ENCODE measurements at places on chromosomes 2 and 18.

DNA sequence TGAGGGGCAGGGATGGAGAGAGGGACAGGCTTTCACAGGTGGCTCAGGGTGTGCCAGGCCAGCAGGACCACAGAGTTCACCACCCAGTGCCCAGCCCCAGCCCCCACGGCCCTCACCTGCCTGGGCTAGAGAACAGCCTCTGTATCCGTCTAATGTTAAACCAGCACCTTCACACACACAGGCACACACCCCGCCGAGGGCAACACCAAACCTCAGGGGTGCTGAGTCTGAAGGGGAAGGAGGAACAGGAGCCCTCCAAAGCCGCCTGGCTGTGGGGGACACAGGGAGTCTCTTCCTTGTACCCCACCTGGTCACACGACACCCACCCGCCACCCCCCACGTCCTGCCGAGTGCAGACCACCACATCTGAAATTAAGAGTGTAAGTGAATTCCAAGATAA lies 205.8 kb upstream of the SALL3 start:
- DNase-seq: no peak

DNA sequence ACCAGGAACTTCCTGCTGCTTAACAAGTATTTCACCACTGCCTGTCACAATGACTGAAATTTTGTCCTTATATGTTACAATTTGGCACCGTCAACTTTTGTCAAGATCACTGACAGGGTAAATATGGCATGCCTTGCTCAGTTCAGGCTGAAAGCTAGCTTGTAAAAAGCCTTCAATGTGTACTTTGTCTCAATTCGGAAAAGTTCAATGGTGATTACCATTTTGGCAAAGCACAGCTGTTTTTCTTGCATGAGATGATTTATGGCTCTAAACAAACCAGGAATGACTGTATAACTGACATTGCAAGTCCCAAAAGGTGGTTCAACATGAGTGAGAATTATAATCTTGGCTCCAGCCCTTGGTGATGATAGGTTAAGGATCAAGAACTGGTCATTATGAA lies 1255.2 kb downstream of the CNTNAP5 start:
- DNase-seq: no peak

DNA sequence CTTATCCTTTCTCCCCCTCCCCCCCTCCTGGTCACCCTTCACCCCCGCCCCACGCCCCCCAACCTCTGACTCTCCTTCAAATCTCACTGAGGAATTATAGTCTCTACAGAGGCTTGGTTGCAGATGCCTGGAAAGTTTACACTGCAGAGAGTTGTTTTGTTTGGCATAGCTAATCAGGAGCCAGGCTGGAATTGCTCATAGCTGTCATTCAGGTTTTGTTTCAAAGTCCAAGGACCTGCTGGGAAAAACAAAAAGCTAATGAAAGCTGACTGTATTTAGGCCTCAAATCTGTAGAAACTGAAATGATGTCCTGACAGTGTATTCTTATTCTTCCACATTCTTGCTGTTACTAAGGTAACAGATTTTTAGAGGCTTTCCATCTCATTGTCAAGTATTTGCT lies 22.6 kb downstream of the GREB1L start:
- DNase-seq: no peak

DNA sequence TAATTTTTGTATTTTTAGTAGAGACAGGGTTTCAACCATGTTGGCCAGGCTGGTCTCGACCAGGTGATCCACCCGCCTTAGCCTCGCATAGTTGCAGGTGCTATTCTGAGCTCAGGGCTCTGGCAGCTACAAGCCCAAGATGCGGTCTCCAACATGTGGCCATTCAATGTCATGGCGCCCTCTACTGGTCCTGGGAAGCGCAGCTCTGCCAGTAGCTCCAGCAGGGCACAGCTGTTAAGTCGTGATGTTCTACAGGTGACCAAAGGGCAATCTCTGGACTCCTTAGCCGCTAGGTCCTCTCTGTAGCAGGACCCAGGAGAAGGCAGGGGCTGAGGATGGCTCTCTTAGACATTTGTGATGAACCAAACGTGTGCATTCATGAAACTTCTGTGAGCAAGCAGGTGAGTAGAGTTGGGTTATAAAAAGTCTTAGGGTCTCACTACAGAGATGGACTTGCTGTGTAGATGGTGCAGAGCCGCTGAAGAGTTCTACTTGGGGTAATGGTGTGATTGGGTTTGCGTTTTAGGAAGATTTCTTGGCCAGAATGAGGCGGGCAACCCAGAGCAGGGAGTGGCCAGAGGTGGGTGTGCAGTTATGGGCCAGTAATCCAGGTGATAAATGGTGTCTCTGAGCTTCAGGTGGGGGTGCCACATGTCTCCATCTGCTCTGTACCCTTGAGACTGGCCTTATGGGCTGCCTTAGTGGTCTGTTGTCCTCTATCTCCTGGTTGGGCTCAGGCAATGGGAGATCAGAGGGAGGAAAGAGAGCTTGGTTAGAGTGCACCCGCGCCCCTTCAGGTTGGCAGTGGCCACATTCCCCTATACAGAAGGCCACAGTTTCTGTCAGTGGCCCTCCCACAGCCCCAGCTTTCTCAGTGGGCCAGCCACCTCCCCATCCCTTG lies 31.0 kb downstream of the IL37 start:
- peak; percentile 5 for DNase-seq

DNA sequence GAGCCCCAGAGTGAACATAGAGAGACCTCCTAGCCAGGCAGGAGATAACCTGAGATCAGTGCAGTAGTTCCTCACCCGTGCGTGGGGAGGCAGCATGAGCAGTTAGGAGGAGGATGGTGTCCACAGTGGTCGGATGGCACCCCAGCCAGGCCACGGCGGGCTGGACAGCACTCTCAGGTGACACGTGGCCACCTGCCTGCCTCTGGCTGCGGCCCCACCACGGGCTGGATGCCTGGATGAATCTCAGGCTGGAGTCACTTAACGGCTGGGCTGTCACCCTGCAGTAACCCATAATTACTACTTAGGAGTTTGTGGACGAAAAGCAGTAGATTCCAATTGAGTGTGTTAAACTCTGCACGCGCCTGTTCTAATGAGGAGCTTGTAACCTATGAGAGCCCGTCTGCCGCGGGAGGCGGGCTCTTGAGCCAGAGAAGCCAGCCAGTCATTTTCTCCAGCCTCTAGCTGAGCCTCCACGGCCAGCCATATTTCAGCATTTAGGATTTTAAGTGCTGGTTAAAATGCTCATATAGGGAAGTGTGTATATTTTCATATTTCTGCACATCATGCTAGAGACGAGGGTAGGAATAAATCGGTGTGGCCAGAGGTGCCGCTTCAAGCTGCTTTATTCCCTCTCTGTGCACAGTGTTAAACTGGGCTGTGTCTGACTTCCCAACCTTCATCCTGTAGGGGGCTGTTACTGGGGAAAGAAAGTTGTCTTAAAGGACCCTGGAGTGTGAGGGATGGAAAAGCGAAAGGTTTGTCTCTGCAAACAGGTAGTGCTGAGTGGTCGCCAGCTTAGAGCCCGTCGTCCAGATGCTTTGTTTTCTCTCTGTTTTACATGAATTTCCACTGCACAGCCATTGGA lies 144.0 kb downstream of the GLI2 start:
- DNase-seq: no peak

GRCh38 chr18:29321561-29321960 lies 1144.6 kb upstream of the CDH2 start:
- no peak for DNase-seq

GRCh38 chr2:138293045-138293444 lies 208.5 kb upstream of the SPOPL start:
- DNase-seq: no peak

DNA sequence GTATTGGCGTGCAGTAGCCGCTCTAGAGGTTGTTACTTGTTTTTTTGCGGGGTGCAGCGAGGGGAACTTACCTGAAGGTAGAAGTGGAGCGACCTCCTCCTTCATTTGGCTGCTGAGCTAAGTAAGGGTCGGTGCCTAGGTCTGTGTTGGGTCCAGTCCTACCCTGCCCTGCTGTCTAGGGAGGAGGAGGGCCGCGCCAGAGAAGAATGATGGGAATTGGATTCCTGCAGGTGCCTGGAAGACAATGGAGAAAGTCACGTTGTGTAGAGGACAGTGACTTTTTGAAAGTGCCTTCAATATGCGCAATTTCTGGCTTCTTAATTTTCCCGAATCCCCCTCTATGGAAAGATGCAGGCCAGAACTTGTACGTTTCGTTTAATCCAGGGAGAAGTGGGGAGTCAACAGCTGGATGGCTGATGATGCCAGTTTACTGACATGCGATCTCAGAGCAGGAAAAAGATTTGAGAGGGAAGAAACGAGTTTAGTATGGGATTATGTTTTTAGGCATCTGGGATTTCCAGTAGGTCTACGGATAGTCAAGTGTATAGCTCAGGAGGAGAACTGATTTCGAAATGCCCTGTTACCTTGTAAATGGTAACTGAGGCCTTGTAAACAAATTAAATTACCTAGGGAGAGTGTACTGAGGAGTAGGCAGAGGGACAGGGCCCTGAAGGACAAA lies 653 bp downstream of the MRPS9 start:
- no peak for DNase-seq

DNA sequence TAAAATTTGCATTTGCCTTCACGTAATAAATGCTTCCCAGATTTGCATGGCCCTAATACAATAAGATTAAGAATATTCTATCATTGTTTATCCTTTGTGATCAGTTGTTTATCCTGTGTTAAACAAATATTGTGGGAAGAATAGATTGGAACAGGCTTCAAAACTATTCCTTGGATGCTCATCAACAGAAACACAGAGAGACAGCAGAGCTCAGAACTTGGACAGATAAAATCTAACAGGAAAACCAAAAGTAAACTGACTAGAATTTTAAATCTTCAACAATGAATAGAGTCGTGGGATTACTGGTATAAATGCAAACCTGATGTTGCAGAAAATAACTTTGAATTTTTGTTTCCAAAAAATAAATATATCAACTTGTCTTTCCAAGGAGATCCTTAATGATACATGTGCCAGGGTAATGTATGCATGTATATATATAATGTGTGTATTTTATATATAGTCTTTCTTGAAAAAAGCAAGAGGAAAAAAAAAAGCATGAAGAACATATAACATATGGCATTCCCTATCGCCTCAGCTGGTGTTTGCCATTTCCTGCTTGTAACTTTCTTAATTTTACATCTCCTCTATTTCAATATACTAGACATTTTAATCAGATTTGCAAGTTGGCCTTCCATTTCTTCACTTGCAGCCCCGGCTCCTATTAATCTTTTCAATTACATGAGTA lies 59.9 kb upstream of the TANK start:
- no peak for DNase-seq

GRCh38 chr18:63040788-63041410 lies 278.7 kb downstream of the BCL2 start:
- DNase-seq: no peak

DNA sequence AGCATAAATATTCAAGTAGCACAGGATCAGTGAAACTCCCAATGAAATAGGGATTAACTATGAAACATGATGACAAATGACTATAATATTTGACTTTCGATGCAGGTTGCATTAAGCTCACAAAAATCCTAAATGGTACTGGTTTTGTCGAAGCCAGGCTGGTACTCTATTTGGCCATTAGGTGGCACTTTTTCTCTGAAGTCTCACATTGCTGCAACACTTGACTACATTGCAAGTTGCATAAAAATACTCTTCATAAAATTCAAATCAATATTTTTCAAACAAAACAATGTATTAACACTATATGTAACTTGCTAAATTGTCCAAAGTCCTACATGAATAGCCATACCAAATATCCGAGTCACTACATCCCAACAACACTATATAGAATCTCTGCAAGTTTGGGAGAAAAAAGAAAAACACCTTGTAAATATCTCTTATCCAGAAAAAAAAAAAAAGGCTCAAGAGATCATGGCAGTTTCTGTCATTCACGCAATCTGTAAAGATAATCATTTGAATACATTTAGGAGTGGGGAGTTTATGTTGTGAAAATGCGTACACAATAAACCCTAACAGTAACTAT lies 9.5 kb downstream of the RTTN start:
- DNase-seq: no peak

GRCh38 chr2:52844701-52845423 lies 922.7 kb upstream of the CHAC2 start:
- no peak for DNase-seq

- DNase-seq: no peak
Measured at GRCh38 chr2:151649966-151650365, 84.3 kb downstream of the NEB start.

DNA sequence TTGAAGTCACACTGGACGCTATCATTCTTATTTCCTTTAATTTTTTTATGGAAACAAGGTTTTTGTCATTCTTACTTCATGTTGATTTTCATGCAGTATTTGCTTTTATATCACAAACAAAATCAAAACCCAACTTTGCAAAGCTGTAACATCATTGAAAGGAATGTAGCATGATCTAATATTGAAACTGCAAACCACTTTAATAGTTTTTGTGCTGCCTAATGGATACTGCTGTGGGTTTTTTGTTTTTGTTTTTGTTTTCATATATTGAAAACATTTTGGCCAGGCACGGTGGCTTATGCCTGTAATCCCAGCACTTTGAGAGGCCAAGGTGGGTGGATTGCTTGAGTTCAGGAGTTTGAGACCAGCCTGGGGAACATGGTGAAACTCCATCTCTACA lies 81.6 kb downstream of the MAP2 start:
- DNase-seq: no peak

DNA sequence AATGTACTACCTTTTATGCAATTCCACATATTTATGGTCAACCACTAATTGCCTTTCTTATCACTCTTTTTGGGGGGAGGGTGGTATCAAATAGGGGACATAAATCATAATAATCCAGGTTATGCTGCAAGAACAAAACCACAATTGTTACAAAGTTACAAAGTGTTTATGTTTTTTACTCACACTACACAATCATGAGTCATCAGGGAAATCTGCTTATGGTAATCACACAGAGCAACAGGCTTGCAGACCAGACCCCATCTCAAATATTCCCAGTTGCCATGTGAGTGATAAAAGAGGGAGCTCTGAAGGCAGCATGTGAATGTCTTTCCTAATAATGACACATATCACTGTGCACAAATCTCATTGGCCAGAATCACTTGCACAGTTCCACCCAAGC lies 304.7 kb upstream of the TMEFF2 start:
- DNase-seq: no peak

DNA sequence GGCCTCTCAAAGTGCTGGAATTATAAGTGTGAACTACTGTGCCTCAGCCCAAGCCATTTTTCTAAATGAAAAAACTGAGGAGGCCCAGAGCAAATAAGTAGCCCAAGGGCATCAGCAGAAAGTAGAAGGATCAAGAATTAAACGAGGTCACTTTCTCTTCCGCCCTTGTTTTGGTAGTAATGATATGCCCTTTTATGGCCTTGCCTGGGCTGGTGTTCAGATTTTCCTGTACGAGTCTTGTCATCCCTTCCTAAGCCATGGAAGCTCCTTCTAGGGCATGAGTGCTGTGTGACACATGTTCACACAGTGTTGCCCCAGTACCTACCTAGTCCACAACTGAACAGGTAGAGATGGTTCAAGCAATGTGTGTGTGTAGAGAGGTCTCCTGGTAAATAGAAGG lies 6.6 kb downstream of the HPCAL1 start:
- no peak for DNase-seq

GRCh38 chr2:179686718-179687342 lies 174.6 kb downstream of the ZNF385B start:
- DNase-seq: no peak

- no peak for DNase-seq
Measured at GRCh38 chr18:49006641-49007454, 56.1 kb upstream of the SMAD7 start.

- no peak for DNase-seq
Measured at GRCh38 chr2:26011990-26012856, 21.7 kb upstream of the RAB10 start.

- DNase-seq: no peak
Measured at GRCh38 chr2:125745514-125745913, 910.4 kb upstream of the GYPC start.
